ENCODE measurements at places on chromosomes 5 and 9. TPM values are rescaled to one million over a fixed set of nuclear protein-coding genes. Genes with fewer than 3 reads are reported as not detected.

LMAN2 gene
- 90.0 TPM for total RNA-seq

TMEM252 gene
- not detected for total RNA-seq

RGS7BP gene
- 21.2 TPM for total RNA-seq

PCDHGC5 gene
- 9.5 TPM for total RNA-seq

SLC34A1 gene
- total RNA-seq, result not detected

NUTM2F gene
- total RNA-seq, result not detected

POLE3 gene
- 34.4 TPM for total RNA-seq

RCL1 gene
- 22.1 TPM for total RNA-seq

SMIM33 gene
- total RNA-seq, result not detected

PLEKHG4B gene
- 4.2 TPM for total RNA-seq

FBLL1 gene
- 53.7 TPM for total RNA-seq

FCN2 gene
- not detected for total RNA-seq

PHF24 gene
- total RNA-seq, result 45.2 TPM

CKMT2 gene
- 4.2 TPM for total RNA-seq

LHX3 gene
- not detected for total RNA-seq

CDH18 gene
- total RNA-seq, result 69.4 TPM

LMX1B gene
- total RNA-seq, result 1.8 TPM

TERT gene
- total RNA-seq, result under 0.01 TPM

SLC46A2 gene
- total RNA-seq, result not detected

C9orf50 gene
- total RNA-seq, result 0.23 TPM

ARL14EPL gene
- total RNA-seq, result not detected

ZNF300 gene
- total RNA-seq, result 48.4 TPM

SPINK13 gene
- not detected for total RNA-seq

PCDHGA12 gene
- total RNA-seq, result 7.4 TPM

FAT2 gene
- total RNA-seq, result 7.2 TPM

XRCC4 gene
- 13.1 TPM for total RNA-seq

ATG10 gene
- total RNA-seq, result 10.6 TPM

HACD4 gene
- 1.6 TPM for total RNA-seq

PFDN1 gene
- 57.0 TPM for total RNA-seq

SGCD gene
- 12.5 TPM for total RNA-seq

IFNA13 gene
- not detected for total RNA-seq

PLPP7 gene
- total RNA-seq, result 9.2 TPM

Measured in diencephalon (tissue), 1 donor.